ENCODE measurements at places on chromosomes 4 and X. TPM values are rescaled to one million over a fixed set of nuclear protein-coding genes. Genes with fewer than 3 reads are reported as not detected.

- DNase-seq, result no peak
These were observed 888 bp downstream of the RAB28 start for GRCh38 chr4:13483136-13483767.

DNA sequence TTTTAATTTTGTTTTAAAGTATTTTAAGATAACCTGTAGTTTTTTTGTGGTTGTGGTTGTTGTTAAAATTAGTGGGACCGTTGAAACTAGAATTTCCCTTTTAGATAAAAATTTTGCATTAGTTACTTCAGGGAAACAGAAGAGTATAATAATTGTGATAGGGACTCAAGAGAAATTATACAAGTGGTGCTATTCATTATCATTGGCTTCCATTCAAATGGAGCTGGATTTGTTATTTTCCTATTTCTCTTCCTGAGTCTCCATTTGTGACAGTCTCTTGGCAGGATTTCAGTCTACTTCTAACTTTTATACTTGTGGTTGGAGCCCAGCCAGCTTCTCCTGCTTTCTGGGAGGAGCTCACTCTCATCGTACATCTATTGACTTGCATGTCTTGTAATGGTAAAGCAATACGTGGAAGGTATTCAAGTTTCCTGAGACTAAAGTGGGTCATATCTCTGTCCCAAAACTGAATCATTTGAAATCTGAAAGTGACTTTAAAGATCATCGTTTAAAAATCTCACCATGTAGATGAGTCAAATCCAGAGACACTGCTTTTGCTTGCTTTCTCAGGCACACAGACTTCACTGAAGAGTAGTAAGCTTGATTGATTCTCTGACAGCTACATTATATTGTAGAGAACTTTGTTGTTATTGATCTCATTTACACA, 155.8 kb downstream of the RPA4 start:
- no peak for DNase-seq

Gene TMPRSS11B
- not detected for total RNA-seq

Gene CBLL2
- not detected for total RNA-seq

- DNase-seq, result no peak
These were observed 170.1 kb downstream of the FRMPD4 start for GRCh38 chrX:12308420-12308819.

- DNase-seq, result no peak
These were observed 73.7 kb upstream of the WDR44 start for GRCh38 chrX:118272242-118272641.

DNA sequence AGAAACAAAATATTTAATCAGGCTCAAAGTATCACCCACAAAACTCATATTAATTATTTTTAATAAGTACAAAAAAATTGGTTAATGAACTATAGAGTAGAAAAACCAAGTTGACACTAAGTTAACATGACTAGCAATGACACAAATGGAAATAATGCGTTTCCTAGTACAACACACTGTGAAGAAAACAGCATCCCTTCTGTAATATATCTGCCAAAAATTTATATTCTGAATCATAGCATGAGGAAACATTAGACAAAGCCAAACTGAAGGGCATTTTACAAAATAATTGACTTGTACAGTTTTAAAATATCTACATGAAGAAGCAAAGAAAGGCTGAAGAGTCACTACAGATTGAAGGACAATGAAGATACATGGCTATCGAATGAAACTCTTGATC, 477.6 kb upstream of the INTU start:
- DNase-seq, result no peak

- no peak for DNase-seq
These were observed 133.4 kb downstream of the RTL9 start for GRCh38 chrX:110491846-110492620.

Gene MAB21L2
- total RNA-seq, result 0.32 TPM

GRCh38 chrX:84729809-84730208, 227.6 kb upstream of the HDX start:
- no peak for DNase-seq

GRCh38 chr4:18242919-18243693, 221.6 kb upstream of the LCORL start:
- DNase-seq, result no peak

DNA sequence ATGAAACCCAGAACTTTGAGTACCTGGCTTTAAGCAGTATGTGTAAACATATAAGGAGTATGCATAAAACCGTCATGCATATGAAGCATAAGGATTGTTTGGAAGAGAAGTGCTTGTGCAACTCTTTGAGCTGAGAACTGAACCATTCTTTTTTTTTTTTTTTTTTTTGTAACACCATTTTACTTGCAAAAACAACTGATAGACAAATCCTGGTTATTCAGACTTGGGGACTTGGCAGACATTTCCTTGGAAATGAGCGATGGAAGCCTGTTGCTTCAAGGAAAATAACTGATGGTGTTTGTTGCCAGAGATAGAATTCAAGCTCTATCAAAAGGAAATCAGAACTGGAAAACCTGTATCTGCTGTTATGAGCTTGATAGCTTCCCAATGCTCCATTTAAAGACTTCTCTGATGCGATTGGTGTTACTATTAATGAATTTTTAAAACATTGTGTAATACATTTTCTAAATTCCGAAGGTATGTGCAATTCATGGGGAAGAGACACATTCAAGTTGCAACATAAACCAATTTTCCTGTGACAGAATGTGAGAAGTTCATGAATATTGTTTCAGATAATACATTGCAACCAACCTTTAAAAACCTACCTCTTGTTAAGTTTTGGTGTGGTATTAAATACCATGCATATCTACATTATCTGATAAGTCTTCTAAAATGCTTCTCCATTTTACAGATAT, 47.0 kb upstream of the FAT1 start:
- no peak for DNase-seq

- no peak for DNase-seq
These were observed 363.9 kb downstream of the MID1IP1 start for GRCh38 chrX:39165185-39165584.

DNA sequence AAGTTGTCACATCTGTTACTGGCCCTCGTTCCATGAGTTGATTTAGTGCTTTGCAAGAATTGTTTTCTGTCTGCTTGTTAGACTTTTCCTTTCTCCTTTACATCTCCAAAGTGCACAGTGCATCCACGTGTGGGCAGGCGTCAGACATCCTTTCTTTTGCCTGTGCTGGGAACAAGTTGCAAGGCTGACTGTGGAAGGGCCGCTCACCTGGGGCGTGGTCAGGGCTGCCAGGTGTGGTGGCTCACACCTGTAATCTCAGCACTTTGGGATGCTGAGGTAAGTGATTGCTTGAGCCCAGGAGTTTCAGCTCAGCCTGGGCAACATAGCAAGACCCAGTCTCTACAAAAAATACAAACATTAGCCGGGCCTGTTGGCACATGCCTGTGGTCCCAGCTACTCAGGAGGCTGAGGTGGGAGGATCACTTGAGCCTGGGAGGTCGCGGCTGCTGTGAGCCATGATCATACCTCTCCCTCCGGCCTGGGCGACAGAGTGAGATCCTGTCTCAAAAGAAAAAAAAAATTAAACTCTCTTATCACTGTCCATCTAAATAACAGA, 46.2 kb downstream of the RGS12 start:
- no peak for DNase-seq

DNA sequence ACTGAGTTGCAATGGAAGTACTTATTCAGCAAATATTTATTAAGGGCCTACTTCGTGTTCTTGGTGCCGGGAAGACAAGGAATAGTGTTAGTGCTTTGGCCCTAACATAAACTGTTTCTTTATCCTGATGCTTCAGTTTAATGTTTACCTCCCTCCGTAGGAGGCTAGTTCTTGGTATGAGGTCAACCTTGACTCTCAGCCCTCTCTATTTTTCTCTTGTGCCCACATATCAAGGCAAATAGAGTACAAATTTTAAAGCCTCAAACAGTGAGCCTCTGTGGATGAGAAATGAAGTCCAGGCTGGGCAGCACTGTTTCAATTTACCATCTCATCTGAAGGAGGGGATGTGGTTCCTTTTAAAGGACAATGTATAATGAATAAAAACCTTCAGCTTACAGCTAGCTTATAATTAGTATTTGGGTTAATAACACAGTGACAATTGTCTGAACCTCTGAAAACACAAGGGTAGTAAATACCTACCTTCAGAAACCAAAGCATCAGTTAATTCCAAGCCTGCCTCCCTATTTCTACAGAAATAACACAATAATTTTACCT, 68.5 kb downstream of the SH3RF1 start:
- no peak for DNase-seq

Gene LRP2BP
- total RNA-seq, result 0.50 TPM

Gene SPOCK3
- total RNA-seq, result 0.52 TPM

Gene CNKSR2
- total RNA-seq, result 10.2 TPM

DNA sequence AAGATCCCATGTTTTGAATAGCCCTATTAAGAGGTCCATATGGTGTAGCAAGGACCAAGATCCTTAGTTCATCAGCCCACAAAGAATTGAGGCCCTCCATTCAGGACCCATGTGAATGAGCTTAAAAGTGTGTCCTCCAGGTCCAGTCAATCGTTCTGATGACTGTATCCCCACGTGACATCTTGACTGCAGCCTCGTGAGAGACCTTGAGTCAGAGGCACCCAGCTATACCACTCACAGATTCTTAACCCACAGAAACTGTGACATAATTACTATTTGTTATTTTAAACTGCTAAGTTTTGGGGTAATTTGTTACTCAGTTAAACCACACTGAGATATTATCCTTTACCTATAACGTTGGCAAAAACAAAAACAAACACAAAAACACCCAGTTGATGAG, 62.4 kb downstream of the ZNF182 start:
- no peak for DNase-seq

DNA sequence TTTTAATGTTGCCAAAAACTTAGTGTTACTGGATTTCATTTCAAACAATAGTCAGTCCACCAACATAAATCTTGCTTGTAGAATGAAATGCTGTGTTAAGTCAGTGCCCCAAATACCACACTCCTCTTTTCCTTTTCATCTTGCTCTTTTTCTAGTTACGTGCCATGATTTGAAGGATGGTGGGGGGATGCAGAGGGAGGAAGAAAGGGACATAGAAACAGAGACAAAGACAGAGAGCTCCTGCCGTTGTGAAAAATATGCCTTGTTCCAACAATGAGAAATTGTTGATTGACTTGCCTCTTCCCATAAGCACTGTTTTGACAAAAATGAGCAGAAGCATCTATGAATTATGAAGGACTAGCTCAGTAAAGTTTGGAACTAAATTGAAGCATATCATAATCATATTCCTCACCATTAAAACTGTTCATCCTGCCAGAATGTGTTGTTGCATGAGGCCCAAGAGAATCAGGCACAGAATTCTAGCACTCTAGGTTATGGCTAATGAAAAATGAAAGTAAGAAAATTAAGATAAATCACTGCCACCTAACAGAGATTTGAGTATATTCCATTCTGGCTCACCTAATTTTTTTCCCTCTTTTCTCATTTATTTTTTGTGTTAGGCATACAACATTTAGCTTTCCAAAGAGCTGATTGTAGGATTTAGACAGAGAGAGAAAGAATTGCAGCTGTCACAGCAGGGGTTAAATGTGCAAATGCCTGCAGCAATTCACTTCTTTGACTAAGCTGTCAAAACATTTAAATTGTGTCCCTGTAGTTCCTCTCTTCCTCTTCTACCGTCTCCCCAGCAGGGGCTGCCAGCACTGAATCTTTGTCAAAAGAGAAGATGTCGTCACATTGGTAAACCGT, 111.6 kb upstream of the PTPN13 start:
- DNase-seq, result no peak

GRCh38 chr4:145440292-145441007, 41.2 kb upstream of the SMAD1 start:
- DNase-seq, result no peak

Gene SLC49A3
- total RNA-seq, result 5.5 TPM

DNA sequence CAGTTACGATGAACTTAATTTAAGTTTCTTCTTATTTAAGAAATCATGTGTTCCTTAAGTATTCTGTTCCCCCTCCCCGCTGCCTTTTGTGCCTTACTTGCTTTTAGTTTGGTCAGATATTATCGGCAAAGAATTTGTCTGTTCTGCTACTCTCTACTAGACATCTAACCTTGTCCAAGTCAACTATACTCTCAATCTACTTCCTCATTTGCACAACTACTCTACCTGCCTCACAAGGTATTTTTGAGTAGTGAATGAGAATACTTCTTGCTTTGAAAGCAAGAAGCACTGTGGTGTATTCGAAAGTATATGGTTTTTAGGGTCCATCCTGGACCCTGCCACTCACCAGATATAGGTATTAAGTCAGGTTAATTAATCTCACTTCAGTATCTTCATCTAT, 8.0 kb upstream of the KLHL5 start:
- no peak for DNase-seq

- no peak for DNase-seq
These were observed 559 bp upstream of the RHOH start for GRCh38 chr4:40196272-40196671.

- no peak for DNase-seq
These were observed 6.6 kb downstream of the TLL1 start for GRCh38 chr4:165879641-165880040.

- no peak for DNase-seq
These were observed 74.4 kb upstream of the PLAC1 start for GRCh38 chrX:134732676-134733075.

Gene GLOD5
- not detected for total RNA-seq

DNA sequence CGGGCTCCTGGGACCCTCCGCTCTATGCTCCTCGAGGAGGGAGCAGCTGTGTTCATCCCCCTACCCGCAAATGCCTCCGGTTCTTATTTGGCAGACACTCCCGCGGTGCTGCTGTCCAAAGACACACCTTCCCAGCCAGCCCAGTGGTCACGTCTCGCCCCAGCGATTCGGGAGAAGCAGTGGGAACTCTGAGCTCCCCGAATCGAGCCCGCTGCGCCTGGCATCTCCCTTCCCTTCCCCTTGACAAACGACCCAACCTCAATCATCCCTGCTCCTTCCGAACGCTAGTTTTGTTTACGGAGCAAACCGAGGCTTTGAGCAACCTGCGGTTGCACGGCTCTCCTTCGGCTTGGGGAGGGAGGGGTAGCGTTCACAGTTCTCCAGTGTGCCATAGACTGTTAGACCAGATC, 317 bp upstream of the FRMPD4 start:
- DNase-seq, result no peak

DNA sequence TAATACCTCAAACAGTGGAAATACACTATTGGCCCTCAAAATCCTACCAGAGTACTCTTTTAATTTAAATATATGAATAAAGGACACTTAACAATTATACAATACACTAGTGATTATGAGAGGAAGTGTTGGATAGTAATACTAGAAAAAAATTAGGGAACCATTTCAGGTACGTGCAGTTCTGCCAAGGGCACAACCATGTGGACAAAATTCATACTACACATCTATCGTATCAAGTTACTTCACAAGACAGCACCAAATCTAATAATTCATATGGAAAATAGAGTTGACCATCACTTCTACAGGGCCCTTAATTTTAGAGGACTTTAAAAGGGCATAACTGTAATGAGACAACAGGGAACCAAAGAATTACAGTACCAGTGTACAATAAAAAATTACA, 69.2 kb upstream of the ZCCHC13 start:
- no peak for DNase-seq

Gene GABRE
- total RNA-seq, result 5.0 TPM

- no peak for DNase-seq
These were observed 53.8 kb downstream of the NFKB1 start for GRCh38 chr4:102554992-102555391.

- no peak for DNase-seq
These were observed 228.8 kb downstream of the SHROOM3 start for GRCh38 chr4:76663824-76664223.

Gene PNMA6E
- not detected for total RNA-seq

Gene EFNB1
- 16.2 TPM for total RNA-seq

Gene EPGN
- total RNA-seq, result not detected
